CD8-positive, alpha-beta memory T cell (primary cell): ENCODE measurements at places on chromosomes 7 and 10. TPM values are rescaled to one million over a fixed set of nuclear protein-coding genes. Genes with fewer than 3 reads are reported as not detected.

Gene WEE2
- total RNA-seq: not detected

Gene RBP3
- total RNA-seq: not detected

Gene SH2D4B
- total RNA-seq: 0.11 TPM

Gene C10orf62
- not detected for total RNA-seq

Gene STOX1
- total RNA-seq: 0.39 TPM
